ENCODE measurements at places on chromosomes 5 and 9.
A peak's percentile ranks its signal among the peaks of the same experiment; 100 is the strongest.

- peak; percentile 32 for DNase-seq
These were observed 137.0 kb downstream of the COL23A1 start for GRCh38 chr5:178453224-178453623.

DNA sequence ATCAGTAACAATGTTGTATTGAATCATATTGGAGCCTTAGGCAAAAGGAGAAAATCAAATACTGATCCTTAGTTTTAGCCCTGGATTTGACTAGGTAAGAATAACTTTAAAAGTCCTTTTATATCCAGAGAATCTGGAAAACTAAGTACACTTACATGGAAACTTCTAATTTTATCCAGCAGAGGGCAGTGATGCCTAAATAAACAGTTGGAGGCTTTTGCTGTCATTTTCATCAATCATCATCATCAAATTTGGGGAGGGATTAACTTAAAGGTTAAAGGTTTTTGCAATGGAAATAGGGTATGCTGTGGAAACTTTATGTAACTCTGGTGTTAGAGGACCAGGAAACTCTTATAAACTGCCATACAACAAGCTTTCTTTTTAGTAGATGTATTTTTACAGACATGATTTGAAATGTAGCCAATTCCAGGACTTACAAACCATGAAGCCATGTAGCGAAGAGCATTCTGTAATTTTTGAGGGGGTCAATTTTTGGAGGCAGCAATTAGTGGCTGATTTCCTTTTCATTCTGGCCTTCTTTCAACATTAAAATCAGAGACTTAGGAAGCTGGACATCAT, 112.7 kb downstream of the OSTF1 start:
- DNase-seq, result peak; percentile 61

GRCh38 chr9:133939845-133940244, 52.3 kb downstream of the VAV2 start:
- DNase-seq, result no peak

DNA sequence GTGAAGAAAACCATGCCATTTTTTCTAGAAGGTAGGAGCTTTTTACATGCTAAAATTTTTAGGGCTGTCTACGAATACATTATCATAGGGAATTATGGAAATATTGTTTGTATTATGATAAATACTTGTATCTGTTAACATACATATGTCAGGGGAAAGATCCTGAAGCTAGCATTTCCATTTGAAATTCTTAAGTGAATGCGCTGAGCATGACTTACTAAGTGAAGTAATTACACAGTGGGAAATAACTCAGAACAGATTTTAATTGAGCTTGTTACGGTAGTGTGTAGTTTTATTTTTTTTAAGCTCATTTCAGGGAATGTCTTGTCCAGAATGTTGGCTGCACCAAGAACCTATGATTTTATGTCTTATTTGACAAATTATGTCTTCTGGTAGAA, 19.1 kb downstream of the TDRD7 start:
- no peak for DNase-seq

- peak; percentile 17 for DNase-seq
These were observed 671 bp downstream of the LRRC26 start for GRCh38 chr9:137168904-137169856.

DNA sequence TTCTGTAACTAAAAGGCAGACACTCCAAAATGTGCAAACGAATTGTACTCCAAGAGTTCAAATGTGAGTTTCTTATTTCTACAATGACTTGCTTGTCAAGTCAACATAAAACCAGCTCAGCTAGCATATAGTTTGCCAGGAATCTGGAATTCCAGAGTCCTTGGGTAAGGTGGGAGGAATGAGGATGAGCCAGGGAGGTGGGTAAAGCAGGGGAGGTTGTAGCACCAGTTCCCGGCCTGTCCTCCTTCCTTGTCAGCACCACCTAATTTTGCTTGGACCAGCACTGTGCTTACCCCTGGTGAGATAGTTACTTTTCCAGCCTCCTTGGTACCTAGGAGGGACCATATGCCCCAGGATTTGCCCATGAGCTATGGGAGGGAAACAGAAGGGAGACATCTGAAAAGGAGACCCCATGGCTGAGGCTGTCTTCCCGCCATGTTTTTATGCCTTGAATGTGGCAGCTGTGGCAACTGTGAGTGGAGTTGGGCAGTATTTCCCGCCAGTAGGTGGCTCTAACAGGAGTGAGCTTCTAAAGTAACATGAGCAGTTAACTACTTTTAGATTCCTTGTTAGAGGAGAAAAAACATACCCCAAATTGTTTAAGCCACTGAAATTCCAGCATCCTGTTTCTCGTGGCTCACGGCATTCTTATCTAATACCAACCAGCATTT, 302.5 kb downstream of the TENT4A start:
- DNase-seq, result no peak

DNA sequence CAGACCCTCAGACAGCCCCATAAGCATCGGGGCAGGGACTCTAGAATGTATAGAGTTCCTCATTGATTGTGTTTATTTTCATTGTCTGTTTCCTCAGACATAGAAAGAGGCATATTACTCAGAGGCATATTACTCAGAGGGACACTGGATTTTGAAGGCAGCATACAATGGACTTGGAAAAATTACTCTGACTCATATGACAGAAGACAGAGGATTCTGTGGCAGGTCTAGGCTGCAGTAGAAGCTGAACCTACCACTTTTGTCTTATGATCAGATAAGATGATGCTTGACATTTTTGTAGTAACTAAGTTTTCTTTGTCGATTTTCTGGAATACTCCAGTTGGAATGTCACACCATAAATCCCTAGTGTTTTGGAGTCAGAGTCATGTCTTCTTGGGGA, 105.2 kb downstream of the ST8SIA4 start:
- DNase-seq, result peak; percentile 48

DNA sequence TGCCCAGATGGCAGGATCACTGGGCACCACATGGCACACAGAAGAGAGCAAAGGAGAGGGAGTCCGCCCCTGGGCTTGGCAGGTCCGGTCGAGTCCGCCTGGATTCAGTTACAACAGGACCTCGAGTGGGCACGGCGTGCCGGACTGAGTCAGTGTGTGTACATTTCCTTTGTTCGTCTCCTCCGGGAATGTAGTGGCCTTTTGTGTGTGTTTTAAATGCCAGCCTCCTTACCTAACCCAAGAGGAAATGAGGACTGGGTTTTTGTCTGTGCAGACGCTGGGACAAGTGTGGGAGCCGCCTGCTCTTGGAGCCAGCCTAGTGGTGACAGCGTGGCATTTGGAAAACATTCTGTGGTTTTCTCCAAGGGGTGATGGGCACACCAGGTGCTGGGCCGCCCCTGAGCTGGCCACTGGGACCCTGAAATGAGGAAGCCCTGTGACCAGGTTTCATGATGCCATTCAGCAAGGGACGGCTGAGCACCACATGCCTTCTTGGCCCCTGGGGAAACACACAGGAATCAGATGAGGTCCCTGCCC, 9.6 kb downstream of the NEK6 start:
- peak; percentile 83 for DNase-seq

- DNase-seq, result no peak
These were observed 488.2 kb downstream of the NTRK2 start for GRCh38 chr9:85157772-85158171.

- DNase-seq, result no peak
These were observed 5.6 kb upstream of the PURA start for GRCh38 chr5:140108093-140109017.

- DNase-seq, result no peak
These were observed 45.0 kb upstream of the NR3C1 start for GRCh38 chr5:143448518-143448917.

- DNase-seq, result no peak
These were observed 41.0 kb downstream of the KCNV2 start for GRCh38 chr9:2758162-2758897.

- DNase-seq, result no peak
These were observed 154.5 kb downstream of the ARHGEF28 start for GRCh38 chr5:73780302-73781080.

DNA sequence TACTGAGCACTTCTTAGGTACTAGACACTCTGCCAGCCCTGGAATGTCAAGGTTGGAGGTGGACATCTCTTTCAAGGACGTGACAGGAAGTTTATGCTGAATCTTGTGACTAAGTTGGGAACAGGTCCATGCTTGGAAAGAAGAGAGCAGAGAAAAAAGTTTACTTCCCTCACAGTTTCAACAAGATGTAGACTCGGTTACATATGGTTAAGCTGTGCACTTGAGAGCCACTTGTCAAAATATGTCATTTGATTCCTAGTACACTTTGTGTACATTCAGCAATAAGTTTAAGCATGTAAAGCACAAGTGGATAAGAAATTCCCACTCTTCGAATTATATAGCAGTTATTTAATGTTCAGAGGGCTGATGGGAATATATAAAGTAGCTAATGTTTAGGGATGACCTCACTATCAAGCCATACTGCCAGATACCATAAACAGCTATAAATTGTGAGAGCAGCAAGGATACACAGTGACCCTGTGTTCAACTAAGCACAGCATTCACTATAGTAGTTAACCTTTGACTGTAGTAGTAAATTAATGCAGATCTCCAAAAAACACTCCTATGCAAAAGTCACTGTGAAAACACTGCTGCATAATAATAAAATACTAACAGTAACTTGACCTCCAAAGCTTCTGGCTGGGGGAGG, 1944.6 kb upstream of the WWC1 start:
- DNase-seq, result no peak

DNA sequence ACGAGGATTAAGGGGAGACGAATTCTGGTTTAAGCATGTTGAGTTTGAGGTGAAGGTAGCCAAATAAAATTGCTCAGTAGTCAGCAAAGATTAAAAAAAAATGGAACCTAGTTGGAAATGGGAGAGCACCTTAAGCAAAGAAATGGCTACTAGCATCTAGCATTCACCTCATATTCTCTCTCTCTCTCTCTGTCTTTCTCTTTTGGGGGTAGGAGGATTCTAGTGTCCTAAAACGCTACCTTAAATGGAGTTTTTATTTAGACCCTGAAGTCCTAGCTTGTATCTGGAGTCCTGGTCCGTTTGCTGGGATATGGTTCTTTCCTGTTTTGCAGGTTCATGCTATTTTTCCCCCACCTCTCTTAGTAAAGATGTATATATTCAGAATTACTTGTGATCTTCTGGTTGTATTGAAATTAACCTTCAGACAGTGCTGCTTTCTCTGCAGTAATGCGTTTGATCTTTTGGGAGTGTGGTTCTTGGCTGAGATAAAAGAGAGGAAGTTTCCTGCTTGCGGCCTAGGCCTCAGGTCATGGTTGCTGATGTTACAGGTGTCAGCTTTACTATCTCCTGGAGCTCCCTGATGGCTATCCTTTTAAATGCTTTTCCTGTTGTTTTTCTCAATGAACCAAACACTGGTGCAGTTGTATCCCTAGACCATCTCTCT, 8.0 kb downstream of the TGFBR1 start:
- DNase-seq, result no peak

GRCh38 chr5:13780081-13780480, 164.4 kb downstream of the DNAH5 start:
- DNase-seq, result no peak

DNA sequence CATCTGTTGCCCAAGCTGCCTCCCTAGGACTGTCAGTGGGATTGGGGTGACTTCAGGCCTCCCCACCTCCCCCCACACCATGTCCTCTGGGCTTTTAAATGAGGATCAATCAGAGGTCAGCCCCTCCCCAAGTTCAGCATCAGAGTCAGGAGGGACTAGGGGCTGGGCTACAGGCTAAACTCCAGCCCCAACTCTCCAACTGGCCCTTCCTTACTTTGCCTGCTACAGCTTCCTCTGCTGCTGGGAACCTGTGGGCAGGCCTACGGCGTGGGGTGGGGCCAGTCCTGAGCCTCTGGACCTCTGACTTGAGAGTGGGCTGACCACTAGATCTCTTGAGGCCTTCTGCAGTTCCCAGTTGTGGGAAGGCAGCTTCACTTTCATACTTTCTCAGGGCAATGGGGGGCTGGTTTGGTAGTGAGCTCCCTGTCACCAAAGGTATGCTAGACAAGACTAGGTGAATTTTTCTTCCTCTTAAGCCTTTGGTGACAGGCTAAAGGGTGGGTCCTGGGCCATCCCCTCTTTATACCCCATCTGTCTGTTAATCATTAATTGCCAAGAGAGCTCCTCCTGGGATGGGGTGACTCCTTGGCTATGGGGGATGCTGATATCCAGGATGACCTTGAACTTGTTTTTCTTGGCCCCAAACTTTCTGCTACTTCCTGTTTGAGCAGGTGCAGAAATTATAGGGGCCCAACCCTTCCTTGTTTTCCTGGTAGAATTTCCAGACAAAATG, 10.8 kb upstream of the DAB2IP start:
- DNase-seq, result no peak

- DNase-seq, result no peak
These were observed 138.0 kb upstream of the IRX4 start for GRCh38 chr5:2020730-2021129.

- DNase-seq, result no peak
These were observed 117.2 kb downstream of the ARHGEF28 start for GRCh38 chr5:73743161-73743560.

GRCh38 chr5:105504-106070, 13.6 kb downstream of the PLEKHG4B start:
- DNase-seq, result no peak

GRCh38 chr5:173420108-173420507, 91.9 kb upstream of the STC2 start:
- DNase-seq, result peak; percentile 25

GRCh38 chr9:135884328-135885035, 22.9 kb downstream of the CAMSAP1 start:
- peak; percentile 58 for DNase-seq

DNA sequence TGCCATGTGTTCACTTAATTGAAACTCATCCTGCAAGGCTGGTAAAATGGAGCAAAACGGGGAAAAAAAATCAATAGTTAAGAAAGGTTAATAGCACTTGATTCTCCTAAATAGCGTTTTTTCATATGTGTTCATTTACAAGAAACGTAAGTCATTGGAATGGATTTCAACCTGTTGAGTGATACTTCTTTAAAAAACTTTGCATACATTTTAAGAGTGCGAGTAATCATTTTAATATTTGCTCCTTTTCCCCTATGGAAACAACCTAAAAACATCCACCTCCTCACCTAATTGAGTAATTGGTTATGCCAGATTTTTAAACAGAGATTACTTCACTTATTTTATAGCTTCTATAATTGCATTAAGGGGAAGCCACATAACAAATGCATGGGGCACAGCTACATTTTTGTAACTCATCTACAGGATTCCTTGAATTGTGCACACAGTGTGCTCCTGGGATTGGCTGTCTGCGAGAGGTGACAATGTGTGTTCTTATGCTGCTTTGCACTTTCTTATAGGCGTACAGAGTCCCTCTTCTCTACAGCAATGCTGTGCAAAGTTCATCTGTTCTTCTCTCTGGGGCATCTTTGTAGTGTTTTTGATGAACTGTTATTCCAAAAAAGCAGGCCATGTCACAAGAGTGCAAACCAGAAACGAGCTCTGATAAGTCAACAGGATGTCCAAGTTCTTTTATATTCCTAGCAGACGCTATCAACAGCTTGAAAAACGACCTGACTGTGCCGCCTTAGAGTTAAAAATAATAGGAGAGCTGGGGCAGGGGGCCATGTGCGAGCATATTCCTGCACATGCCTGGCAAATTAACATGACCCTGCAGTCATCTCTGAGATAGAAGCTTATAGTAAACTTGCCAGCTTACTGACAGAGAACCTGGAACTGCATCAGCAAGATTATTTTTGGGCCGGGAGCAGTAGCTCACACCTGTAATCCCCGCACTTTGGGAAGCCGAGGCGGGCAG, 117.9 kb downstream of the GOLPH3 start:
- DNase-seq, result no peak
